Dermis microvascular lymphatic vessel endothelial cell (primary cell): ENCODE measurements at places on chromosomes 16 and 17. TPM values are rescaled to one million over a fixed set of nuclear protein-coding genes. Genes with fewer than 3 reads are reported as not detected.

Gene TP53TG3B
- not detected in 2 replicates for total RNA-seq

Gene CD300LG
- not detected in 2 replicates for total RNA-seq

Gene THOC6
- total RNA-seq: 22.2 and 24.3 TPM in 2 replicates

Gene ATAD5
- 1.5 and 2.7 TPM in 2 replicates for total RNA-seq

Gene JPT2
- 42.5 and 56.1 TPM in 2 replicates for total RNA-seq

DNA sequence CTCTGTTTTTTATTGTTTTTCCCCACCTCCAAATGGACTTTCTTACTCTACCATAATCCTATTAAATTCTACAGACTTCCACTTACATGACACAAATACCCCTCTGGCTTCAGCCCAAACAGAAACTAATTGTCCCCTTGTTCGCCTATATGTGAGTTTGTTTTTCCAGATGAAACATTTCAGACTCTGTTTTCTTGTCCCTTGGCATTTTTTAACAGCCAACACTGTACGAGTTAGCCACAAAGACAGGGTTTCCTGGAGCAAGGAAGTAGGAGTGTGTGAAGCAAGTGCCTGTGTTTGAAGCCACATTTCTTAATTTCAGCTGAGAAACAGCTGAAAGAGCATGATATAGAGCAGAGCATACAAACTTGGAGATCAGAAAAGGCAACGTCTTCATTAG lies 382.2 kb upstream of the CDH5 start:
- DNase-seq: no peak

- no peak for DNase-seq
Measured at GRCh38 chr17:2855063-2855600, 58.9 kb downstream of the RAP1GAP2 start.

DNA sequence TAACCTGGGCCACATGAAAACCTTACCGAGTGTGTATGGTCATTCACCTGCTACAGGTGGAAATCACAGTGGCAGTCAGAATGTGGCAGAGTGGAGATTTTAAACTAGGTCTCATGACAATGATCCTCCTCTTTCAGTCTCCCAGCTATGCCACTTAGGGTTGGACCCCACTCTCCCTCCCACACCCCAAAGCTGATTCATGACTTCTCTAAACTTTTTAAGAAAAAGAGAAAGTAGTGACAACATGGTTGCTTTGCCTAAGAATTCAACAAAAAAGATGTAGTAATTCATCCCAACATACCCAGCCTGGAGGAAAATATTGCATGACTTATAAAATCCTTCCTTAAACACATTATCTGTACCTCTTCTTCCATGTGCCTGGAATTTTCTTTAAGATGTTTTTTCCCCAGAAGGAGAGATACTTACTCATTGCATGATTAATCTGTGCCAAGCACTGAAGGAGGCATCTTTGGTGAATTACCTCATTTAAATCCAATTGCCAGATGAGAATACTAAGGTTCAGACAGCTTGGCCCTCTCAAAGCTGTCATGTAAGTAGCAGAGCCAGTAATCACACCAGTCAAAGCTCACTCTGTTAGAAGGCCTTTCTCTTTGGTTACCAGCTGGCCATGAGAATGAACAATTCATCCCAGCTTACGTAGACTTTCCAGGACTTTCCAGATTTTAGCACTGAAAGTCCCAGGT lies 119.9 kb downstream of the COPRS start:
- DNase-seq: no peak

- no peak for DNase-seq
Measured at GRCh38 chr16:29139261-29139802, 154.5 kb downstream of the LAT start.

DNA sequence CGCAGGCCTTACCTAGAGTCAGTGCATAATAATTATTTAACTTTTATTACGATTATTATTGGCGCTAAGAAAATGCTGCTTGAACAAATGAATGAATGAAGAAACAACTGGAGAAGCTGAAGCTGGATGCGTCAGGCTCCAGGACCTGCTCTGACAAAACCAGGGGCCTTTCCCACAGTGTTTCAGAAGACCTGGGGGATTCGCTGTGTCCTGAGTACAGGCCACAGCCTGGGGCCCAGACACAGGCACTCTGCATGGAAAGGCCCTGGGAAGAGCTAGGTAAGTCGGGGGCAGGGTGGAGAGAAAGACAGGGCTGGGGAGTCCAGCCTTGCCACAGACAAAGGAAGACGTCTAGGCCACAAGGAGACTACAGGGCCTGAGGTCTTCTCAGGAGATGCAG lies 226.1 kb downstream of the ZNF423 start:
- DNase-seq: no peak

DNA sequence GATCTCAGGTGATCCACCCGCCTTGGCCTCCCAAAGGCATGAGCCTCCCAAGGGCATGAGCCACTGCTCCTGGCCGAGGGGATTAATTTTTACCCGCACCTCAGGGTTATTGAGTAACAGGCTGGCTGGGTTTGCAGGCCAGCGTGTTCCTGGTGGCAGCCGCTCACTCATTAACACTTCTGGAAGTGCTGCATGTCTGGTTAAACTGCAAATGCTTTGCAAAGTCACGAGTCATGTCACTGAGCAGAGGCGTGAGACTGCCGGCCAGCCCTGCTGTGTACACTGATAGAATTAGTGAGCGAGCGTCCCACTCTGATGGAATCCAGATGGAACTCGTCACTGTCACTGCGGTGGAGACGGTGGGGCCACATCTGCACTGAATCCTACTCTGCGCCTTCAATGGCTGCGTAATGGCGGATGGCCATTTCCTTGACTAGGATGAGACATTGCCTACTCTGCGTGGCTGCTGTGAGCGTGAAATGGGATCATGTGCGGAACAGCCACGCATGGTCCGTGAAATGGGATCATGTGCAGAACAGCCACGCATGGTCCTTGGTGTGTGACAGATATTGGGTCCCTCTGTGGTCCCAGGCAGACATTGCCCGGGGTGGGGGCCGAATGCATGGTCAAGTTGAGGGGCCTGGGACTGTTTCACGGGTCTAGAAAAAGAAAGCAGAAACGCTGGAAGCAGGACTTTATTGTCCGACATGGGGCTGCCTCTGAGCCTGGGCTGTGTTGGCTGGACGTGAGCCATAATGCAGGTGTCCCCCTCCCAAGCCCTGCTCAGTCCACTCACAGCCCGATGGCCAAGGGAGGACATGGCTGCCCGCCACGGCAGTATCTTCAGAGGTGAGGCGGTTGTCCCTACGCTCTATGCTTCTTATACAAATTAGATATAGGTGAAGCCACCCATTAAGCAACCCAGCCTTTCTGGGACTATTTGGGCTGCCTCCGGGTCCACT lies 740 bp upstream of the SLC5A10 start:
- DNase-seq: no peak

- DNase-seq: no peak
Measured at GRCh38 chr16:49467540-49468372, 94.2 kb downstream of the C16orf78 start.

GRCh38 chr16:84577034-84577803 lies 40.7 kb downstream of the COTL1 start:
- no peak for DNase-seq

- DNase-seq: no peak
Measured at GRCh38 chr16:35149550-35149949, 1690.1 kb downstream of the TP53TG3F start.

- DNase-seq: no peak
Measured at GRCh38 chr16:17228048-17228707, 242.6 kb downstream of the XYLT1 start.
